ENCODE measurements at places on chromosomes 4 and X.

GRCh38 chrX:88655460-88655859, 91.6 kb upstream of the CPXCR1 start:
- H3K27me3 ChIP-seq = no peaks in the 10 kb centered on the region
- H3K27ac ChIP-seq = no peak overlapping the region
- H3K4me1 ChIP-seq = no peaks in the 10 kb centered on the region
- H3K36me3 ChIP-seq = no peaks in the 10 kb centered on the region
- DNase-seq = no peak
- H3K4me3 ChIP-seq = no peak overlapping the region

DNA sequence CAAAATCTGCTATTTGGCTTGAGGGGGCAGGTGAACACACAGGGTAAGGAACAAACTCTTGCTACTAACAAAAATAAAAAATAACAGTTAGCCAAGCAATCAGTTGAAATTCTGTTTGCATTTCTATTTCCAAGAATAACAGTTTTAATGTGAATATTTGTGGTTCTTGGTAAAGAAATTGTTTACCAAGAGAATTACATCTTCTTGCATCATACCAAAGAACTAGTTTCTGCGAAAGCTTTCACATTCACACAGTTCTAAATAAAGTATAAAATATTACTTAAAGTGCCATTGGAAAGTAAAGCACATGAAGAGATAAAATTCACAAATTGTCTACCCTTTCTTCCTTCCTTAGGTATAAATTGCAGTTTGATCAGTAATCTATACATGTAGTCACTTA, 54.4 kb downstream of the KLHL4 start:
- no peaks in the 10 kb centered on the region for H3K4me1 ChIP-seq
- no peaks in the 10 kb centered on the region for H3K36me3 ChIP-seq
- no peaks in the 10 kb centered on the region for H3K27me3 ChIP-seq
- no peak overlapping the region for H3K27ac ChIP-seq

DNA sequence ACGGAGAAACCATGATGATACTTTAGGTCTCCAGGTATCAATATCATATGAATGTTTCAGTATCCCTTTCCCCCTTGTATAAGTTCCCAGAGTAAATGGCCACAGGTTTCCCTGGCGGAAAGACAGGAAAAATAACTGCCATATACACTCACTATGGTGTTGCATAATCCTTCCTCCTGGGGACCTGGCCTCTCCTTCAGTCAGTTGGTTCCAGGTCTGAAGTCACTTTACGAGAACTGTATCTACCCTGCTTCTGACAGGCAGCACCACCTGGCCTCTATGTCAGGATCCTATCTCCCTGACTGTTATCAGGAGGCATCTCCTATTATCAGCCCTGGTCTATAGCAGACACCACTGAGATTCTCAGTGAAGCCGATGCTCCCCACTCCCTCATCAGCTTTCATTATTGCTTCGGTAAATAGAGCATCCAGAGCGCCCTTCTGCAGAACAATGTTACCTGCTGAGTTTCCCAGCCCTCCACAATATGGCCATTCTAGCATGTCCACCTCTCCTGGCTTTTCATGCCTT, 22.6 kb downstream of the HAUS3 start:
- H3K4me3 ChIP-seq = no peak overlapping the region
- no peaks in the 10 kb centered on the region for H3K27me3 ChIP-seq
- peaks cover 13% of the 10 kb centered on the region for H3K36me3 ChIP-seq
- H3K4me1 ChIP-seq = no peaks in the 10 kb centered on the region
- H3K27ac ChIP-seq = no peak overlapping the region

DNA sequence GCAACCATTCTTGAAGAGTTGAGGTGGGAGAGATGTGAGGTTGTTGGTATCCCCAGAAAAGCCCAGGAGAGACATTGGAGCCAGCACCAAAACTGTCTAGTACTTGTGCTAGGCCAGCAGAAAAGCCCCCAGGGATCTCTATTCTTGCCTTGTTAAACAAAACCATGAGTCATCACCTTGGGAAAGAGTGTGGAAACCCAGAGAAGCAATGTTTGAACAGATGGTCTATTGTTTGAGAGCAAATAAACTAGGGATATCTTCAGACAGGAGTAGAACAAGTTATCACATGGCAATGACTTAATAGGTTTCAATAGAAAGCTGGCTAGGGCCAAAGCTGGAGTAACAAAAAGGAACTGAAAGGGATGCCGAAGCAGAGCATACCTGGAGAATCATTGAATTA, 195.7 kb upstream of the CASK start:
- H3K36me3 ChIP-seq = no peaks in the 10 kb centered on the region
- DNase-seq = no peak
- H3K27ac ChIP-seq = no peak overlapping the region
- H3K4me1 ChIP-seq = no peaks in the 10 kb centered on the region
- H3K4me3 ChIP-seq = no peak overlapping the region

GRCh38 chr4:8868321-8869001, 3.2 kb downstream of the HMX1 start:
- no peak overlapping the region for H3K4me3 ChIP-seq
- no peak overlapping the region for H3K27ac ChIP-seq
- no peaks in the 10 kb centered on the region for H3K36me3 ChIP-seq

GRCh38 chr4:23163647-23164436, 471.1 kb downstream of the GBA3 start:
- no peak overlapping the region for H3K4me3 ChIP-seq
- H3K27me3 ChIP-seq = no peaks in the 10 kb centered on the region
- no peaks in the 10 kb centered on the region for H3K4me1 ChIP-seq
- H3K36me3 ChIP-seq = no peaks in the 10 kb centered on the region

- no peaks in the 10 kb centered on the region for H3K4me1 ChIP-seq
- no peak for DNase-seq
- no peaks in the 10 kb centered on the region for H3K36me3 ChIP-seq
- no peak overlapping the region for H3K27ac ChIP-seq
Observed at GRCh38 chr4:170423137-170423536, 333.4 kb upstream of the AADAT start.

- no peaks in the 10 kb centered on the region for H3K4me1 ChIP-seq
- DNase-seq = no peak
- no peak overlapping the region for H3K27ac ChIP-seq
- no peak overlapping the region for H3K4me3 ChIP-seq
Observed at GRCh38 chrX:94435799-94436198, 761.8 kb downstream of the FAM133A start.

DNA sequence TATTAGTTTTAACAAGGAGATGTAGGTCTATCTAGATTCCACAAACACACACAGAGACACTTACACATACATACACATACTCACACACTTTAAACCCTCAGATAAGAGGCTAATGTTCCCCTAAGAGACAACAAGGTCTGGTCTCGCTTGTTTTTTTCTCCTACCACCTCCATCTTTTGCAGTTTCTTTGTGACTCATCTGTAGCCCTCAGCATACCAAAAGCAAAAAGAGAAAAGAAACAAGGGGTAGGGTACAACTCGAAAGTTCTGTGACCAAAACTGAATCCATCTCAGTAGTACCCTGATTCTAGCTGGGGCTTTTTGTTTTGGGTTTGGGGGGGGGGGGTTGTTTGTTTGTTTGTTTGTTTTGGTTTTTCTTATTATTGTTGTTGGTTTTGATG, 12.2 kb upstream of the EXOSC9 start:
- no peak overlapping the region for H3K4me3 ChIP-seq
- no peaks in the 10 kb centered on the region for H3K36me3 ChIP-seq
- H3K4me1 ChIP-seq = no peaks in the 10 kb centered on the region
- H3K27ac ChIP-seq = no peak overlapping the region

DNA sequence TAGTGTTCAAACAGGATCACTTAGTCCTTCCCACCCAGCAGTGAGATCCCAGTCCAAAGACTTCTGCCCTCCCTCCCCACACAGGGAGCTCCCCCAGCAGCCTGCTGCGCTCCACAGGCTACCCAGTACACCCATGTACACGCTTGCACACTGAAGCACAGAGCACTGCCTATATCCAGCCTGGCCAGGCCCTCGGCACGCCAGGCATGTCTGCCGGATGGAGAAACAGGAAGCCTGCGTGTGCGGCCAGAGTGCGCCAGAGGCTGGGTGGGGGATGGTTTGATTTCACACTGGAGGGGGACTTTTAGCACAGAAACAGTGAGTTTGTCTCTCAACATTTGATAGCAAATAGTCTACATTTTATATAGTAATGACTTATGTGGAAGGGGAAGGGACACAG, 833.5 kb upstream of the IGFBP7 start:
- no peaks in the 10 kb centered on the region for H3K36me3 ChIP-seq
- H3K4me3 ChIP-seq = no peak overlapping the region
- H3K27me3 ChIP-seq = no peaks in the 10 kb centered on the region
- no peak overlapping the region for H3K27ac ChIP-seq
- DNase-seq = no peak

DNA sequence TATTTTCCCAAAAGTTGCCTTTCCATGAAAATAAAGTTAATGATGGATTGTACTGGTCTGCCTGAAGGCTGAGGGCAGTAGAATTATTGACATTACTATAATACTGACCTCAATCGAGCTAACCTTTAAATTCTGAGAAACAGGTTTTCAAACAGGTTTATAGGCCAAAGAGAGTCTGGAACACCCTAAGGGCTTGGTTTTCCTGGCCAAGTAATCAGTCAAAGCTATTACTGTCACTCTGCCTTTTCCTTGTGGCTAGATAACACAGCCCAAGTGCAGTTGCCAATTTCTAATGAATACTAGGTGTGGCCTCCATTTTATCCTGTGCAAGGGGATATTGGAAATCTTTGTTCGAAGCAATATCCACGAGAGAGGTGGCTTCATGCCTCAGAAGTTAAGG, 75.2 kb downstream of the INTS12 start:
- H3K27ac ChIP-seq = no peak overlapping the region
- no peaks in the 10 kb centered on the region for H3K27me3 ChIP-seq
- no peak for DNase-seq

- no peaks in the 10 kb centered on the region for H3K36me3 ChIP-seq
- DNase-seq = no peak
- H3K27ac ChIP-seq = no peak overlapping the region
- no peak overlapping the region for H3K4me3 ChIP-seq
Observed at GRCh38 chr4:146640465-146641061, 1.9 kb downstream of the POU4F2 start.

- no peak overlapping the region for H3K4me3 ChIP-seq
- H3K27me3 ChIP-seq = no peaks in the 10 kb centered on the region
Observed at GRCh38 chrX:133364865-133365264, 50.4 kb downstream of the GPC4 start.

DNA sequence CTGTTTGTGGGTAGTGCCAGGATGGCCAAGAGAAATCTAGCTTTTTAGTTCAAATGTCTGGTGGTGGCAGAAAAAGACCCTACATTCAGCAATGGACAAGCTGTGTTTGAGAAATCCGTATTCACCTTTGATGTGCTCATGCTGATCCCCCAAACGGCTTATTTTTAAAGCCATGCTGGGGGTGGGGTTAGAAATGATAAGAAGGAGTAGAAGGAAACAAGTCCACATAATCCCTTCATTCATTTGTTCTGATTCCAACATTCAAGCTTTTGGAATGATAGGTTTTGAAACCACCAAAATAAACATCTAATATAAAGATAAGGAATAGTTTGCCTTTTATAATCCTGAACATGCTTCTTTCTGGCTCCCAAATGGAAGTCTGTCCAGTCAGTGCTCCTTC, 92.0 kb upstream of the DKK2 start:
- DNase-seq = no peak
- no peak overlapping the region for H3K4me3 ChIP-seq
- H3K27me3 ChIP-seq = no peaks in the 10 kb centered on the region
- H3K36me3 ChIP-seq = no peaks in the 10 kb centered on the region
- H3K4me1 ChIP-seq = no peaks in the 10 kb centered on the region

GRCh38 chr4:71266090-71266794, 72.6 kb upstream of the SLC4A4 start:
- no peak overlapping the region for H3K27ac ChIP-seq
- no peaks in the 10 kb centered on the region for H3K36me3 ChIP-seq
- no peak for DNase-seq
- no peak overlapping the region for H3K4me3 ChIP-seq

GRCh38 chr4:109738104-109738872, 8.4 kb upstream of the PLA2G12A start:
- no peaks in the 10 kb centered on the region for H3K4me1 ChIP-seq
- no peak overlapping the region for H3K4me3 ChIP-seq
- no peak overlapping the region for H3K27ac ChIP-seq
- no peaks in the 10 kb centered on the region for H3K27me3 ChIP-seq
- DNase-seq = no peak

DNA sequence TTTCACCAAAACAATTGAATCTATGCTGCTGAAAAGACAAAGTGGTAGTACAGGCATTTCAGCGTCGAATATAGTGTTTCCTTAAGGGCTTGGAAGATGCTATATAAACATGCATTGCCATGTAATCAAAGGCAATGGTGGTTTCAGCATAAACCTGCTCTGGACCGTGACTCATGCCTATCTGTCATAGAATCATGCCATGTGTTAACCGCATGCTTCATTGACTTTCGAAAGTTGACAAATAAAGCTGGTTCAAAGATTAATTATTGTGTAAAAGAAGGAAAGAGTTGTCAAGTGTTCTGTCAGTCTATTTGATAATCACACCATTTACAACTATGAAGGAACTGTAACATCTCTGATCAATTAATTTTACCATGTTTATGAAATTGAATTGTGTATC, 83.2 kb downstream of the FUNDC1 start:
- H3K27ac ChIP-seq = no peak overlapping the region
- no peaks in the 10 kb centered on the region for H3K36me3 ChIP-seq
- no peaks in the 10 kb centered on the region for H3K27me3 ChIP-seq
- no peak for DNase-seq
- H3K4me3 ChIP-seq = no peak overlapping the region

DNA sequence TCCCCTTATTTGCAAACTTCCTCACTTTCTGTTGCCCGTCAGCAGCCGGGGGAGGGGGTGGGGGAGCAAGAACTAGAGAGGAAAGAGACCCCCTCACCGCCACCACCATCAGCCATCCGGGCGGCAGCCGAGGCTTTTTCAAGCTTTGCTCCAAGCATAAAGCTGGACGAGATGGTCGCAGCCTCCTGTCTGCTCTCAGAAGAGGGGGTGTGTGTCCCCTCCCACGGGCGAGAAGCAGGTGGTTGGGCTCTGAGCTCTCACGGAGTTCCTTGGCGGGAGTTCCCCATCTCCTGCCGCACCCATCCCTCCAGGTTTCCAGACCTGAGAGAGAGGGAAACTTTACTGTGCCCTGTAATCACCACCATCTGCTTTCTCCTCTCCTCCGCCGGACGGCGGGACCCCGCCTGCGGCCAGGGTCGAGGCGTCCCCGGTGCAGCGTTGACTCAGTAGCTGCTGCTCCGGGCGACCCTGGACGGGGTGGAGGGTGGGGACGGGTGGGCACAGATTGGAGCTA, 4.7 kb upstream of the ARX start:
- H3K4me3 ChIP-seq = no peak overlapping the region
- H3K27ac ChIP-seq = no peak overlapping the region
- no peak for DNase-seq
- H3K27me3 ChIP-seq = peaks cover 30% of the 10 kb centered on the region
- no peaks in the 10 kb centered on the region for H3K36me3 ChIP-seq

GRCh38 chrX:136227948-136228838, 23.0 kb downstream of the MAP7D3 start:
- H3K4me3 ChIP-seq = no peak overlapping the region
- H3K36me3 ChIP-seq = peaks cover 20% of the 10 kb centered on the region
- H3K27ac ChIP-seq = no peak overlapping the region
- H3K4me1 ChIP-seq = no peaks in the 10 kb centered on the region
